ENCODE measurements at places on chromosomes 1 and 21.

GRCh38 chr1:41827991-41828570, 90.6 kb downstream of the HIVEP3 start:
- no peak for DNase-seq

DNA sequence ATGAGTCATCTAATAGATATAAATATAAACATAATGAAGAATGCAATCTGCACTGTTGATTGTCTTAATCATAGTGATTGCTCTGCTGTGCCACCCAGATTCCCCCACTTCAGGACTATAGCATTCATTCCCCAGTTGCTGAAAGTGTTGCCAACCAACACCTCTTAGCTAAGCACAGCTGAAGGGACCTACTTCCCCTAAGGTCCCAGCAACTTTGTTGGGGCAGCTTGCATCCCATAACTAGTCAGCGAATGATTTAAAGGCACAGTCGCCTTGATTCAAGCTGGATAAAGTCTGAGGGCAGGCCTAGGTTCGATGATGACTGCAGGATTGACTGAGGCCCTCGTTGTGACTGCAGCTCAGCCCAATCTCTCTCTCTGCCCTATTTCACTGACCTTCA, 14.3 kb upstream of the RGS1 start:
- no peak for DNase-seq

DNA sequence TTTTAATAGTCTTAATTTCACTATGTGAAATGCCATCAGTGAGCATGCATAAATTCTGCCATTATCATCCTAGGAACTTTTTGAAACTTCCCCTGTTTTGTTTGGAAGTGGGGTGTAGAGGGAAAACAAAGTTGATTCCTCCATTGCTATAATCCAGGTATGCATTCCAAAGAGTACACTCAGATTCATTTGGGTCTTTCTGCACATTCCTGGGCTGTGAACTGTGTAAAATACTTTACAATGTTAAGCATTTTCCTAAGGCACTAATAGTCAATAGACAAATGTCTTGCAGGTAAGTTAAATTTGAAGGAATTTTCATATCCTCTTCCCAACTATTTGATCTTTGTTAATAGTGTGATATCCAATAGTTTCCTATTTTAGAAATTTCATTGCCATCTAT, 36.2 kb downstream of the SGIP1 start:
- DNase-seq, result no peak

DNA sequence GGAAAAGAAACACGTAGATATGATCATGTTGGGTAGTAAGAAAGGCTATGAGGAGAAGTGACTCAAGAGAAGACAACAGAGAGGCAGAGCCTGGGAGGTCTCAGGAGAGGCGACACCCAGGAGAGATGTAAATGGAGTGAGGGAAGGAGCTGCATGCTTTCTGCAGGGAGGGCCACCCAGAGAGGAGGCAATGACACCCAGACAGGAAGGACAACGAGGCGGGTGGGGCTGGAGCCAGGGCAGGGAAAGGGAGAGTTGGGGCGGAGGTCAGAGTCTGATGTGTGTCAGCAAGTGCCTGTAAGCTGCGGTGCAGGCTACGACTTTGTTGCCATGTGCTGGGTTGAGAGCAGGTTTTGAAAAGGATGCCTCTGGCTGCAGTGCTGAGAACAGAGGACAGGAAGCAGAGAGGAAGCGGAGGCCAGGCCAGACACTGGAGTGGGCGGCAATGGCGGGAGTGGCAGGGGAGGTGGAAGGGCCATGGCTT, 31.3 kb downstream of the SLC1A7 start:
- DNase-seq, result no peak

DNA sequence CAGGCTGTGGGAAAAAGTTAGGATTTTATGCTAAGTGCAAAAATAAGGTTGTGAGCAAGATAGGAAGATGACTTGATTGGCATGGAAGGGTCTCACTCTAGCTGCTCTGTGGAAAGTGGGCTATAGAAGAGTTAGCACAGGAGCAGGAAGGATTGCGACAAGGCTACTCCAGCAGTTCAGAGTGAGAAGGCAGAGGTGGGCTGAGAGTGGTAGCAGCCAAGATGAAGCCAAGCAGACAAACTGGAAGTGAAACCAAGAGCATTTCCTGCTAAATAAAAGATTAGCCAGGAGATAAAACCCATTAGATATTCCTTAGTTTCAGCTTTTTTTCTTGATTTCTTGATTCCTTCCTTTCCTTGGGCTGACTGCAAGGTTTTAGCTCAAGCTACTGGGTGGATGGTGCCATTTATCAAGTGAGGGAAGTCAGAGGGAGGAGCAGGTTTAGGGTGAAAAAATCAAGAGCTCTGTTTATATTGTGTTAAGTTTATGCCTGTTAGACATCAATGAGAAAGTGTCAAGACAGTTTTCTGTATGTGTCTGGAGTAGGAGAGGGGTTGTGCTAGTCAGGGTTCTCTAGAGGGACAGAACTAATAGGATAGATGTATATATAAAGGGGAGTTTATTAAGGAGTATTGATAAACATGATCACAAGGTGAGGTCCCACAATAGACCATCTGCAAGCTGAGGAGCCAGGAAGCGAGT, 33.1 kb upstream of the ZNF644 start:
- DNase-seq, result no peak
